ENCODE measurements at places on chromosomes 6 and 20.
A peak's percentile ranks its signal among the peaks of the same experiment; 100 is the strongest.

DNA sequence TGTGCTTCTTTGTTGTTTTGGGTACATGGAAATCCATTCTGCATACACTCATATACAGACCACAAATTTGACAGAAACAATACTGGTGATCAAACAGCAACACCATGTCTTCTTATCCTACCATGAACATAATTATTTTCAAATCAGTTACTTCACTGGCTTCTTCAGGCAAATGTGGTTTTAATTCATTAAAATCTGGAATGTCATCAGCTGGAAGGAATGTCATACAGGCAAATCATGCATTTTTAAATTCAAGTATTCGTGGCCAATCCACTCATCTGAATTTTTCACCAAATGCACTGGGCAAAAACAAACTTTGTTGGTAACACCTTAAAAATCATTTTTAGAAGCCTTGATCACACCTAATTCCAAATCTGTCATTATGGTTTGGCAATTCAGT is 59.3 kb downstream of the KIF6 start:
- H3K27ac ChIP-seq, result no peak overlapping the region
- DNase-seq, result no peak
- no peaks in the 10 kb centered on the region for H3K27me3 ChIP-seq
- H3K4me3 ChIP-seq, result no peak overlapping the region
- H3K36me3 ChIP-seq, result no peaks in the 10 kb centered on the region

DNA sequence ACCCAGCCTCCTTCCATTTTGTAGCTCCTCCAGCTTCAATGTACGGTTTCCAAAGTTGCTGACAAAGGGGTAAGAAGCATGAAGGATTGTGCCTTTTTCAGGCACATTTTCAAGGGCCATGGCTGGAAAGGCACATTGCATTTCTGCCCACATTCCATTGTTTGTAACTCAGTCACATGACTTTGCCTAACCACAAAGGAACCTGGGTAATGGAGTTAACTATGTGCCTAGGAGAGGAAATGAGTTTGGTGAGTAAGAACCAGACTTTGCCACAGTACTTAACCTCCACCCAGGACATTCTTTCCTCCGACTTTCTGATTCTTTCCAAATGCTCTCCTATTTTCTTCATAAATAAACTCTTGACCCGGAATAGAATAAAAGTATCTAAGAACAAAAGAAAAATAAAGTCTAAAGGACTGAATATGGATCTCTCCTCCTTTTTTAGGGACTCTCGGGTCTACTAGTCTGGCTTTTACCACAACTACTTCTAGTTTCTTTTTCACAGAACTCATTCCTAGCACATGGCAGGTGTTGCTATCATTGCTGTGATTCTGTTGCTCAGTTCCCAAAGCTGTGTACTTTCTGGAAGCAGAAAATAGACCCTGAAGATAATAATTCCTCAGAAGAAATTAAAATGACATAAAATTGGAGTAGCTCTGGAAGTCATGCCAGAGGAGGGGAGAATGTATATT is 81.5 kb upstream of the ISM1 start:
- H3K4me1 ChIP-seq, result no peaks in the 10 kb centered on the region
- DNase-seq, result no peak

DNA sequence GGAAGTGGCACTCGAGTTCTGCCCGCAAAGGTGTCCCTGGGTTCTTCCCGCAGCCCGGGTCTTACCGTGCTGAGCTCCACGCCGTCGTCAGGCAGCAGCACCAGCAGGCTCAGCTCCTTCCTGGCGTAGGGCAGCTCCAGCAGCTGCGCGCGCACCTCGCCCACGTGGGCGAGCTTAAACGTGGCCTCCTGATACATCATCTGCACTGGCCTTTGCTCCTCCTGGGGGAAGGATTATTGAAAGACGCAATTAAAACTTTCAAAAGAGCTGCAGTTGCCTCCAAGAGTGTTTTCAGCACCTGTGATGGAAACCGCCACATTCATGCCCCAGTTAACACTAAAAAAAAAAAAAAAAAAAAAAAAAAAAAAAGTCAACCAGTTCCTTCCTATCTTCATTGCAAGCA is 11.3 kb downstream of the SERPINB9 start:
- H3K4me3 ChIP-seq, result no peak overlapping the region
- H3K36me3 ChIP-seq, result no peaks in the 10 kb centered on the region
- H3K27me3 ChIP-seq, result no peaks in the 10 kb centered on the region
- no peaks in the 10 kb centered on the region for H3K4me1 ChIP-seq
- H3K27ac ChIP-seq, result no peak overlapping the region

GRCh38 chr6:158560836-158561320 is 987 bp downstream of the TMEM181 start:
- no peaks in the 10 kb centered on the region for H3K4me1 ChIP-seq
- no peak for DNase-seq
- H3K27me3 ChIP-seq, result no peaks in the 10 kb centered on the region
- H3K36me3 ChIP-seq, result no peaks in the 10 kb centered on the region

GRCh38 chr20:17940224-17940971 is 28.2 kb downstream of the SNX5 start:
- H3K36me3 ChIP-seq, result no peaks in the 10 kb centered on the region
- no peak overlapping the region for H3K4me3 ChIP-seq
- peak overlapping the region; percentile 14 for H3K27ac ChIP-seq
- peaks cover 3% of the 10 kb centered on the region for H3K4me1 ChIP-seq

DNA sequence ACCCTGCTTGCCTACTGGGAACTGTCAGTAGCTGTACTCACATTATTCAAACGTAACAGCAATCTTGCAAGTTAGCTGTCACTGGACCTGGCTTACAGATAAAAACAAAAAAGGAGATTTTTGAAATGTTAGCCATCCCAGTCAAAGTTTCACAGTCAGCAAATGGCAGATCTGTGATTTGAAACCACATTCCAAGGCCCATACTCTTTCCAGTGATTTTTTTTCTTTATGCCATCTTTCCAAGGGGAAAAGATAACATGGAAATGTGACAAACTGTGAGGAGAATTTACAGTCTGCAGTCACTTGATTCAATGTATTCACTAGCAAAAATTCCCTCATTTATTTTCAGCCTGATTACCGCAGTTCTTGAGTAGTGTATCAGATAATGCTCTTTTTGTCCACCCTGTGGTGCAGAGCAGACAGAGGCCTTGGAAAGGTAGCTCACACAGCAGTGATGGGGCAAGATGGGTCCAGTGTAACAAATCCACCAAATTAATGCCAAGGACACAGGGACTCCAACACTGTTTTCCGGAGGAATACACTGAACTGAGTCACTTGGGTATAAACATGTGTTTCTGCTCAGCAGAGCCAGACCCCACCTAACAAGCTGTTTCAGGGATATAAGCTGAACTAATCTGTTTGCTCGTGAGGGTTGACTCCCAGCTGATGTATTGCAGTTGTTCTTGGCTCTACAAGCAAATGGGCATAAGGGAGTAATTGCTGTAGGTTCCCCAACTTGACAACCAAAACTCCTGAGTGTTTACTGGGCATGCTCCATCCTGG is 49.9 kb upstream of the ADGRF1 start:
- H3K27ac ChIP-seq, result no peak overlapping the region
- no peak for DNase-seq
- no peaks in the 10 kb centered on the region for H3K36me3 ChIP-seq
- H3K4me1 ChIP-seq, result no peaks in the 10 kb centered on the region

DNA sequence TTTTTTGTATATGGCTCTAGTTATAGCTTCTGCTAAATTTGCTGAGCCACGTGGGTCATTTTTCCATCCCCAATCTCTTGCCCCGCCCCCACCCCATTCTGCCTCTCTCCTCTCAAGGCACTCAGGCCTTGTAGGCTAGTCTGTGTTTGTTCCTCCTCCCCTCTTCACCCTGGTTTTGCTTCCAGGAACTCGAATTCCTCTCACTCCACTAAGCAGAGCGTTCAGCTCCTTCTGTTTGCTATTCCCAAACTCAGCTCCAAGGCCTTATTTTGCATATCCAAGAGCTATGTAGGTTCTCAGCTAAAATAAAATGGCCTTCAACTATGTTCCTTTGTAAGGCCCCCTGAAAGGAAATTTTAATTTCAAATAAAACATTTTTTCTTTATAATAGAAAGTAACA is 1293.7 kb downstream of the EPHA7 start:
- H3K36me3 ChIP-seq, result no peaks in the 10 kb centered on the region
- H3K4me3 ChIP-seq, result no peak overlapping the region
- H3K27ac ChIP-seq, result no peak overlapping the region
- no peaks in the 10 kb centered on the region for H3K27me3 ChIP-seq

- no peak overlapping the region for H3K4me3 ChIP-seq
- no peaks in the 10 kb centered on the region for H3K27me3 ChIP-seq
- no peak for DNase-seq
- no peaks in the 10 kb centered on the region for H3K36me3 ChIP-seq
These were observed 75.3 kb upstream of the CCN6 start for GRCh38 chr6:111978532-111979149.

GRCh38 chr20:1718604-1719384 is 61.2 kb upstream of the SIRPG start:
- no peak overlapping the region for H3K4me3 ChIP-seq
- H3K36me3 ChIP-seq, result no peaks in the 10 kb centered on the region
- no peaks in the 10 kb centered on the region for H3K27me3 ChIP-seq
- no peak overlapping the region for H3K27ac ChIP-seq
- peak; percentile 19 for DNase-seq

GRCh38 chr6:89051676-89052075 is 28.9 kb upstream of the PNRC1 start:
- no peaks in the 10 kb centered on the region for H3K27me3 ChIP-seq
- no peaks in the 10 kb centered on the region for H3K4me1 ChIP-seq
- H3K4me3 ChIP-seq, result no peak overlapping the region
- H3K36me3 ChIP-seq, result no peaks in the 10 kb centered on the region
- DNase-seq, result no peak
- no peak overlapping the region for H3K27ac ChIP-seq

- no peak for DNase-seq
- H3K27me3 ChIP-seq, result no peaks in the 10 kb centered on the region
These were observed 27.2 kb downstream of the VEGFA start for GRCh38 chr6:43796903-43797890.

- H3K27ac ChIP-seq, result no peak overlapping the region
- no peaks in the 10 kb centered on the region for H3K27me3 ChIP-seq
- no peaks in the 10 kb centered on the region for H3K4me1 ChIP-seq
- no peak overlapping the region for H3K4me3 ChIP-seq
- DNase-seq, result no peak
- H3K36me3 ChIP-seq, result no peaks in the 10 kb centered on the region
These were observed 21.5 kb upstream of the NTSR1 start for GRCh38 chr20:62686869-62687830.

DNA sequence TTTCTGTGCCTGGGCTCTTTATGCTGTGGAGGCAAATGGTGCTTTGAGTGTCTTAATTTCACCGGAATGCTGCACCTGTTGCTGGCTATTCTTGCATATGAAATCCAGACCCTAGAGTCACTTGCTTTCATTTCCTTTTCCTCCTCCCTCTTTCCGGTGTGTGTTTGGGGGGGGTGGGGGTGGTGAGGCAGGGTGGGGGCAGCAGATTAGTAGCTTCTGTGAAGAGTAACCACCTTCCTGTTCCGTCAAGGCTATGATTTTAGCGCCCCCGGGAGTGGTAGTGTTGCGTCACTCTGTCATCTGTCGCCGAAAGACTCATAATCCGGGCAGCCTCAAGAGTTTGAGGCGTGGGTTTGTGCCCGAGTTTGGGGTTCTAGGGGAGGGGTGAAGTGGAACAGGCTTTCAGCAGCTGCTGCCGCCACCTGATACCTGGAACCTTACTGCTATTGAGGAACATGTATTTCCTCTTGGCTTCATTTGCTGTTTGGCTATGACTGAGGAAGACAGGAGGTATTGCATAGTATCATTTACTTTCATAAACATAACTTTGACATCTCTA is 49.1 kb downstream of the UTRN start:
- DNase-seq, result no peak
- H3K27me3 ChIP-seq, result no peaks in the 10 kb centered on the region
- H3K4me1 ChIP-seq, result peaks cover 6% of the 10 kb centered on the region

DNA sequence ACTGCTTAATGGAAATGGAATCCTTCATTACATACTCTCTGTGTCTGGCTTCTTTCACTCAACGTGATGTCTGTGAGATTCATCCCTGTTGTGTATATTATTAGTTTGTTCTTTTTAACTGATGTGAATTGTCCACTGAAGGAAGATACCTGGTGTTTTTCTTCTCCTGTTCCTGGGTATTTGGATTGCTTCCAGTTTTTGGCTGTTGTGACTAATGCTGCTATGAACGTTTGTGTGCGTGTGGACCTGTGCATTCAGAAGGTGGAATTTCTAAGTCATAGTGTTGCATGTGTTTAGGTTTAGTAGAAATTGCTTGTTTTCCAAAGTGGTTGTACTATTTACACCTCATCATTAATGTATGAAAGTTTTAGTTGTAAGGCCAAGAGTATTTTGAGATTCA is 3.8 kb downstream of the TULP4 start:
- no peak for DNase-seq
- H3K4me1 ChIP-seq, result no peaks in the 10 kb centered on the region
- H3K36me3 ChIP-seq, result no peaks in the 10 kb centered on the region
- no peak overlapping the region for H3K4me3 ChIP-seq
- no peak overlapping the region for H3K27ac ChIP-seq
- H3K27me3 ChIP-seq, result no peaks in the 10 kb centered on the region

- no peaks in the 10 kb centered on the region for H3K27me3 ChIP-seq
- no peak overlapping the region for H3K4me3 ChIP-seq
- no peaks in the 10 kb centered on the region for H3K4me1 ChIP-seq
- no peak overlapping the region for H3K27ac ChIP-seq
- no peaks in the 10 kb centered on the region for H3K36me3 ChIP-seq
These were observed 23.9 kb downstream of the NT5E start for GRCh38 chr6:85473748-85474147.

GRCh38 chr6:97703661-97704060 is 420.6 kb upstream of the MMS22L start:
- H3K27ac ChIP-seq, result no peak overlapping the region
- DNase-seq, result no peak
- no peak overlapping the region for H3K4me3 ChIP-seq

DNA sequence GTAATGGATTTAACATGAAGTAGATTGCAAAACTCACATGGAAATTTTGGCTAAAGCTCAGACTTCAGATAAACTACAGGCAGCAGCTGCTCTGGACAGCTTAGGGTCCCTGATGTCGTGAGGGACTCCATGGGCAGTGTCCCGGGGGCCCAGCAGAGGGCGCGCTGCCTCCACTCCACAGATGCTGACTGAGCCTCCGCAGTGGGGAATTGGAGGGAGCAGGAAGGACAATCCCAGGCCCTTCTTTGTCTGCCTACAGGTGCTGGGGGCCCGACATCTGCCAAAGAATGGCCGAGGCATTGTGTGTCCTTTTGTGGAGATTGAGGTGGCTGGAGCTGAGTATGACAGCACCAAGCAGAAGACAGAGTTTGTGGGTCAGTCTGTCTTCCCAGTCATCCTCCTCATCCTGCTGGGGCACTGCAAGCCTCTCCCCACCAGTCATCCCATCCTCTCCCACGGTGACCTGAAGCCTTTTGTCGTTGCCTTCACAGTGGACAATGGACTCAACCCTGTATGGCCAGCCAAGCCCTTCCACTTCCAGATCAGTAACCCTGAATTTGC is 35.9 kb downstream of the PLCG1 start:
- DNase-seq, result peak; percentile 91
- H3K27ac ChIP-seq, result peak overlapping the region; percentile 71
- no peaks in the 10 kb centered on the region for H3K36me3 ChIP-seq
- H3K27me3 ChIP-seq, result no peaks in the 10 kb centered on the region
- no peak overlapping the region for H3K4me3 ChIP-seq
- peaks cover 11% of the 10 kb centered on the region for H3K4me1 ChIP-seq
